ENCODE measurements at places on chromosomes 13 and 19. TPM values are rescaled to one million over a fixed set of nuclear protein-coding genes. Genes with fewer than 3 reads are reported as not detected.

NMRK2 gene
- total RNA-seq, result not detected

TINCR gene
- 4.1 TPM for total RNA-seq

PEPD gene
- 123 TPM for total RNA-seq

TEX26 gene
- total RNA-seq, result not detected

YJEFN3 gene
- total RNA-seq, result 8.1 TPM

PNMA8A gene
- total RNA-seq, result not detected

SLC8A2 gene
- 1.2 TPM for total RNA-seq

HIF3A gene
- 5.4 TPM for total RNA-seq

IGFLR1 gene
- 10.1 TPM for total RNA-seq

PODNL1 gene
- total RNA-seq, result 0.72 TPM

SIGLEC12 gene
- total RNA-seq, result not detected

MAMSTR gene
- 1.9 TPM for total RNA-seq

CHAF1A gene
- 53.9 TPM for total RNA-seq

GRCh38 chr19:6412447-6413091 is 12.0 kb downstream of the KHSRP start:
- no peak overlapping the region for H3K27ac ChIP-seq
- peak; percentile 63 for DNase-seq
- peaks cover 3% of the 10 kb centered on the region for H3K36me3 ChIP-seq
- H3K4me1 ChIP-seq, result no peaks in the 10 kb centered on the region
- no peaks in the 10 kb centered on the region for H3K27me3 ChIP-seq

DNA sequence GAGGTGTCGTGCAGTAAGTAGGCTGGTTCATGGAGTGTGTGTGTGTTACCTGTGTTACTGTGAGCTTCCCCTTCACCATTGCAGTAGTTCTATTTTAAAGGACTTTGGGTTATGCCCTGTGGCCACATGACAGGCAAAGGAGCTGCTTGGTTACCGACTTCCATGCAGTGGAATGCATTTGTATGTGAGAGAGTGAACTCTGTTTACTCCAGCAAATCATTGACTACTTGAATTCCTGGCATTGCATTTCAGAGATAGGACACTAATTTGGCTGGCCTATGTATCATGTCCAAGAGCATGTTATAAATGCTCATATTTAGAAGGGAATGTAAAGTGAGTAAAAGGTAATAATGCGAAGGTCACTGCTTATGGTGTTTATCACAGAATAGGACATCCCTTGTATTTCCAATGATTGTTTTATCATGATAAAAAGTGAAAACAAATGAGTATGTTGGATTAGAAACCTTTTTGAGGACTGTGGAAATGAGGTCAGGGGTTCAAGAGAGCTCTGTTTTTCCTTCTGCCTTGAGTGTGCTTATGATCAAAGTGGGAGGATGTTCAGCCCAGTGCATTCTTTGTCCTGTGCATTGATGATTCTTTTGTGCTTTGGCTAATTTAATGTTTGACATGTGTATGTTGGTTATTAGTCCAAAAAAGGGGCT is 156.5 kb downstream of the LMO7 start:
- peaks cover 71% of the 10 kb centered on the region for H3K4me1 ChIP-seq
- peak overlapping the region; percentile 97 for H3K27ac ChIP-seq
- DNase-seq, result peak; percentile 85
- H3K27me3 ChIP-seq, result no peaks in the 10 kb centered on the region
- H3K4me3 ChIP-seq, result no peak overlapping the region

GRCh38 chr19:34991542-34992333 is 8.4 kb upstream of the GRAMD1A start:
- peaks cover 25% of the 10 kb centered on the region for H3K4me1 ChIP-seq
- H3K27ac ChIP-seq, result no peak overlapping the region
- no peak overlapping the region for H3K4me3 ChIP-seq
- DNase-seq, result no peak

DNA sequence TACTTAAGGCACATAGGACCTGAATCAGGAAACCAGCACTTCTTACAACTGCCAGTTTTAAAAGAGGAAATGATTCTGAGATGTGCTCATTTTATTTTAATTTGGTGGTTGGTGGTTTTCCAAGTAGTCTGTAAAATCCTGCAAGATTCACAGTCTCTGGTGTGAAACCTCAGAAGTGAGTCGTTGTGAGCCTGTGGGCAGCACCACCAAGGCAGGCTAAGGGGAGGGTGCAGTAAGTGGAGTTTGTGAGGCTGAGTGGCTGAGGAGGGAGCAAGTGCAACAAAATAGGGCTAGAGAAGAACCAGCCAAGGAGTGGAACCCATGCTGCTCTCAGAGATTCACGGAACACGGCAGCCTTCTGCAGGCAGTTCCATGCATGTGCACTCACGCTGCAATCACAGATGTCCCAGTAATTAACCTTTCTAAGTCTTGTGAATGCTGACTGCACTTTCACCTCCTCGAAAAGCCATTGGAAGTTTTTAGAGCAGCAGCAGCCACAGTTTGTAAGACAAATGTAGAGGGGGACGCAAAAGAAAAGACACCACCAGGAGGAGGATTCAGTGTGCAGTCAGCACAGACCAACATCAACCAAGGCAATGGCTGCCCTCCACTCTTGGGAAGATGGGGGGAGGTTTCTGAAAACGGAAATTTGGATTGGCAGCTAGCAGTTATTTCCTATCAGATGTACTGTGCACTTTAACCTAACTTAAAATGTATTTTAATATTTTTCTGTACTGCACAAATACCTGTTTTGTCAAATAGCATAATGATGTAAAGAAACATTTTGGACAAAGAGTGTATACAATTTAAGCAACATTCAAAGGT is 44.9 kb downstream of the ESD start:
- H3K4me1 ChIP-seq, result peaks cover 8% of the 10 kb centered on the region
- H3K4me3 ChIP-seq, result no peak overlapping the region
- peaks cover 6% of the 10 kb centered on the region for H3K36me3 ChIP-seq
- no peak overlapping the region for H3K27ac ChIP-seq
- no peaks in the 10 kb centered on the region for H3K27me3 ChIP-seq

DNA sequence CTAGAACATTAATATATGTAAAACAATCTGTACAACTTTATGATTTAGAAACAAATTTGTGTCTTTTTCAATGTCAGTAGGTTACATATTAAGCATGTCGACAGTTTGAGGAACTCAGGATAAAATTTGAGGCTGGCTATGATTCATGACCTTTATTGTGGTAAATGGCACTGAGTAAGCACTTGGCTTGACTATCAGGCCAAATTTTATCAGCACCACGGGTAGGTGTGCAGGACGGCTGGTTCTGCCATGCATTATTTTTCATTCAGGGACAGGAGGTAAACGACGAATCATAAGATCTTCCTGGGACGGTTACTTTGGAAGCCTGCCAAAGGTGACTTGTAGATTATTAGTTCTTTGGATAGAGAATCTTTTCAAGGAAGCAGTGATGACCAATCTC is 19.9 kb upstream of the CYP4F8 start:
- no peak overlapping the region for H3K4me3 ChIP-seq
- H3K27me3 ChIP-seq, result no peaks in the 10 kb centered on the region
- no peaks in the 10 kb centered on the region for H3K36me3 ChIP-seq
- no peak overlapping the region for H3K27ac ChIP-seq
- no peaks in the 10 kb centered on the region for H3K4me1 ChIP-seq

DNA sequence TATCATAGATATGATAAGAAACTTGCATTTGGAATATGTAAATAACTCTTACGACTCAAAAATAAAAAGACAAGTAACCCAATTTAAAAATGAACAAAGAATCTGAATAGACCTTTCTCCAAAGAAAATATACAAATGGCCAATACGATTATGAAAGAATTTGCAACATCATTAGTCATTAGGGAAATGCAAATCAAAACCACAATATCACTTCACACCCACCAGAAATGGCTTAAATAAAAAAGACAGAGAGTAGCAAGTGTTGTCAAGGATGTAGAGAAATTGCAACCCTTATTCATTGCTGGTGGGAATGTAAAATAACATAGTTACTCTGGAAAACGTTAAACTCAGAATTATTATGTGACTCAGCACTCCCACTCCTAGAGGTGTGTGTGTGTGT is 226.6 kb upstream of the MAB21L1 start:
- H3K27ac ChIP-seq, result no peak overlapping the region
- no peaks in the 10 kb centered on the region for H3K4me1 ChIP-seq
- no peak for DNase-seq
- no peak overlapping the region for H3K4me3 ChIP-seq

GRCh38 chr13:31919241-31919640 is 112.3 kb upstream of the FRY start:
- no peaks in the 10 kb centered on the region for H3K27me3 ChIP-seq
- no peak for DNase-seq
- H3K4me1 ChIP-seq, result no peaks in the 10 kb centered on the region
- H3K4me3 ChIP-seq, result no peak overlapping the region
- no peaks in the 10 kb centered on the region for H3K36me3 ChIP-seq

DNA sequence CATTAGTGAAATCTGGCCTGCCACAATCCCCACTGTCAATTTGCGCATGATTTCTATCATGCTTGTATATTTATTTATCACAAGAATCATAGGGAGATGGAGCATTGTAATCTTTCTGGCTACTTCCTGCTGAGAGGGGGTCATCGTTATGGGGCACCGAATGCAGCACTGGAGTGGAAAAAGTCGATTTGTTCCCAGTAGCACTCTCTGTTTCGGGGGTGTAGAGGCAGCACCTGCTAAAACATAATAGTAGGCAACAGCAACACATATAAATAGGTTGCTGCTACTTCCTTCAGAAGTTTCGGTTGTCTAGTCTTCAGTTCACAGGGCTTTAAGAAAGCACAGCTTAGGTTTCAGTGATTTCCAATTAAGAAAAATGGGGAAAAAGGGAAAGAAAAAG is 23.4 kb upstream of the CEACAM21 start:
- H3K4me1 ChIP-seq, result peaks cover 7% of the 10 kb centered on the region
- no peak for DNase-seq
- H3K36me3 ChIP-seq, result no peaks in the 10 kb centered on the region
- no peak overlapping the region for H3K4me3 ChIP-seq

DNA sequence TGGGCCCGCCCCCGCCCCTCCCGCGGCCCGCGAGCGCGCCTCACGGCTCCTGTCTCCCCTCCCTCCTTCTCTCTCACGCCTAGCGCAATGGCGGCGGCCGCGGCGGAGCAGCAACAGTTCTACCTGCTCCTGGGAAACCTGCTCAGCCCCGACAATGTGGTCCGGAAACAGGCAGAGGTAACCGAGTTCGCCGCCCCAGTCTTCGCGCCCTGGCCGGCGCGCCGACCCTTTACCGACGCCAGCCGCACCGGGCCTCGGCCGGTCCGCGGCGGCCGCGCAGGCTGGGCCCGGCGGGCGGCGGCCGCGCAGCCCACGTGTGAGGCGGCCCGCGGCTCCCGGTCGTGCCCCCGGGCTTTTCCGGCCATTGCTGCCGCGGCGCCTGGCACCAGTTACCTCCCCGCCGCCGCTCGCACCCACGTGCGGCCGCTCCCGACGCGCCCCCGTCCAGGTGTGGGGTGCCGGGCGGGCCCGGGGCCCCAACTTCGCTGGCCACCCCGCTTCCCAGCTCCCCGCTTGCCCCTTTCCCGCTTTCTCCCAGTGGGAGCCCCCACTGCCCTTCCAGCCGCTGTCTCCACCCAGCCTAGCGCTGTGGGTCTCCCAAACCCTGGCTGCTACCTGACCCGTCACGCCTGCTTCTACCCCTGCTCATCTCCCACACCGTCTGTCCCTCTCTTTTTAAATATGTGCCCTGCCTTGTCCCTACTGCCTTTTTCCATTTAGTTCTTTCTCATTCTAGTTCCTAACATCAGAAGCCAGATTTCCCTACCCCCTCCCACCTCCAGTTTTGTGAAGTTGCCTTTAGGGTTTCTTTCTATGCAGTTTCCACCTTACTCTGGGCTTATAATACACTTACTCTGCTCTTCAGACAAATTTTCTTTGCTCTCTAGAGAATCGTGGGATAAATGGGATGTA is 23.4 kb downstream of the IPO5 start:
- peak overlapping the region; percentile 97 for H3K27ac ChIP-seq
- peaks cover 26% of the 10 kb centered on the region for H3K4me1 ChIP-seq
- peak; percentile 45 for DNase-seq
- no peaks in the 10 kb centered on the region for H3K36me3 ChIP-seq
- H3K4me3 ChIP-seq, result peak overlapping the region; percentile 65

- DNase-seq, result no peak
- H3K4me1 ChIP-seq, result no peaks in the 10 kb centered on the region
- H3K36me3 ChIP-seq, result no peaks in the 10 kb centered on the region
- H3K27ac ChIP-seq, result no peak overlapping the region
Observed at GRCh38 chr13:25380741-25381324, 9.1 kb downstream of the ATP8A2 start.

DNA sequence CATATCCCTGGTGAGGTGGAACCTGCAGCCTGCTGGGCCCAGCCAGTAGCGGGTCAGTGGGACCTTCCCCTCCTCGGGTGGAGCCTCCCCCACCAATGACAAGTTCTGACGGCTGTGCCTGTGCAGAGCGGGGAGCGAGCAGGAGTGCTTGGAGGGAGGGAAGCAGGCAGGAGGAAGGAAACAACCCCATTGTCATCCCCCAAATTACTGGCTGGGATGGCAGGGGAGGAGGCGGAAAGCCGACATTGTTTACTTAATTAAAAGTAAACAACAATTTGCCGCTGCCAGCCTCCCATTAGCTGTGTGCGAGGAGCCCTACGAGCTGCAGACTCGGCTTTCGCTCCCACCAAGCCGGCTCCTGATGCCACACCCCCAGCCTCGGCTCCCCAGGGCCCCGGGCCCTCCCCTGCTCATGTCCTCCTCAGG is 45.5 kb downstream of the LYL1 start:
- peaks cover 10% of the 10 kb centered on the region for H3K27me3 ChIP-seq
- no peak for DNase-seq
- no peak overlapping the region for H3K27ac ChIP-seq

GRCh38 chr13:30307971-30308290 is 580 bp upstream of the KATNAL1 start:
- peak overlapping the region; percentile 82 for H3K4me3 ChIP-seq
- no peak overlapping the region for H3K27ac ChIP-seq
- H3K27me3 ChIP-seq, result no peaks in the 10 kb centered on the region

DNA sequence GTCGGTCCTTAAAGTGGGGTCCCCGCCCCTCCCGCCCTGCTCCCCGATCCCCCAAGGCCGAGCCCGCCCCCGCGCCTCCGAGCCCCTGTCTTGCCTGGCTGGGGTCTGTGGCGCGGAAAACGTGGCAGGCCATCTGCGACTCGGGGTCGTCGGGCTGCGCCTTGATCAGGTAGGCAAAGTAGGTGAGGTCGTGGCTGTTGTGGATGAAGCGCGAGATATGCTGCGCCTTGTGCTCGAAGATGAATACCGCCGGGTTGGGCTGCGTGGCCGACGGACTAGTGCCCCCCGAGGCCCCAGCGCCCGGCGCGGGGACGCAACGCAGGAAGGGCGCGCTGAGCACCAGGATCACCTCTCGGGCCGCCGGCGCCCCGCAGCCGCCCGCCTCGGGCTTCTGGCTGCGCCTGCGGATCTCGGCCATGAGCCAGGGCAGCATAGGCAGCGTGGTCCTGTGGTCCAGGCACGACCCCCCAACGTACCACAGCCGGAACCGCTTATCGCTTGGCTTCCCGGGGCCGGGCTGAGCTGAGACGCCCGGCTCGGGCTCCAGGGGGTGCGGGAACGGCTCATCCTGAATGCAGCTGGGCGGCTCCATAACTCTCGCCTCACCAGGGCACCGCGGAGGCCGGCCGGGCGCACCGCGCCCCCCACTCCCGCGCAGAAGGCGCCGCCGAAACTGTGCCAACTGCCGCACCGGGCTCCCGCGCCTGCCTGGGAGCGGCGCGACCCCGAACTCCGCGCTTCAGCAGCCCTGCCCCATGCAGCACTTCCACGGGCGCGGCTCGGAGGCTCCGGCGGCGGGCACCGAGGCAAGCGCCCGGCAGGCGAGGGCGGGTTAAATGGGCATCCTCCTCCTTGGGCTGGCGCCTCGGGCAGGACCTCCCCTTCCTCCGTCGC is 546 bp downstream of the TBC1D4 start:
- peak overlapping the region; percentile 78 for H3K27ac ChIP-seq
- no peaks in the 10 kb centered on the region for H3K36me3 ChIP-seq
- peak; percentile 62 for DNase-seq
- no peaks in the 10 kb centered on the region for H3K27me3 ChIP-seq

All from Caco-2 (cell line).